ENCODE measurements at places on chromosomes 12 and 14.

- DNase-seq: no peak
Observed at GRCh38 chr12:118526255-118527095, 150.1 kb downstream of the SUDS3 start.

DNA sequence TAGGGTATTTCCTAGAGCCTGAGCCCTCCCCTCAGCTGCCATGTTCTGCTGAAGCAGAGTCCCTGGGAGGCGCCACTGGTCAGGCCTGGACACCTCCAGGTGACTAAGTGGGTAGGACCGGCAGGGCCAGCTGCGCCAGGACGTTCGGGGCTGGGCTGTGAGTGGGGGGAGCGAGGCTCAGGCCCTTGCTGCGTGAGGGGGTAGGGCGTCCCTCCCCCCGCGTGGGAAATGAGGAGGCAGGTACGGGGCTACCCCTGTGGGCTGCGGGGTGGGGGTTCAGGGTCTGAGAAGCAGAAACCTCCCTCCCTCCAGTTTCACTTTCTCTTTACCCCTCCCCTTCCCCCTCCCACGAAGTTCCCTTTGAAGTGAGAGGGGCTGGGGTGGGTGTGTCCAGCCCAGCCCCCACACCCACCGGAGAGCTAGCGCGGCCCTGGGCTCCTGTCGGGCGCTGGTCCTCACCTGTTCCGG is 22.1 kb upstream of the KIF26A start:
- DNase-seq: no peak

DNA sequence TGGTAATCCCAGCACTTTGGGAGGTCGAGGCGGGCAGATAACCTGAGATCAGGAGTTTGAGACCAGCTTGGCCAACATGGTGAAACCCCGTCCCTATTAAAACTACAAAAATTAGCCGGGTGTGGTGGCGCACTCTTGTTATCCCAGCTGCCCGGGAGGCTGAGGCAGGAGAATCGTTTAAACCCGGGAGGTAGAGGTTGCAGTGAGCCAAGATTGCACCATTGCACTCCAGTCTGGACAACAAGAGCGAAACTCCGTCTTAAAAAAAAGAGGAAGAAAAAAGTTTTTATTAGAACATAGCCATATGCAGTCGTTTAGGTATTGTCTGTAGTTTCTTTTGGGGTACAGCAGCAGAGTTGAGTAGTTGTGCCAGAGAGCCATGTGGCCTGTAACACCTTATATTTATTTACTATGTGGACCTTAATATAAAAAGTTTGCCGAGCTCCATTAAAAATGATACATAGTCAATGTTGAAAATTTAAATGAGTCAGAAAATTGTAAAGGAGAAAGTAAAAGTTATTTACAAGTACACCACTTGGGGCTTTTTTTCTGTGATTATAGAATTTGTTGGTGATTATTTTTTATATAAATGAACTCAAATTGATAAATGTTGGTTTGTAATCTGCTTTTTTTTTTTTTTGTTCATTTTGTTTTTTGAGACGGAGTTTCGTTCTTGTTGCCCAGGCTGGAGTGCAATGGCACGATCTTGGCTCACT is 2.2 kb downstream of the ADIPOR2 start:
- no peak for DNase-seq

- DNase-seq: peak; percentile 39
Observed at GRCh38 chr14:32201816-32202490, at the start of gene RNU6-7. Gene RNU6-7, plus strand, starts transcription at chr14:32202045.

- no peak for DNase-seq
Observed at GRCh38 chr14:23097786-23098185, 2.5 kb downstream of the C14orf119 start.

- no peak for DNase-seq
Observed at GRCh38 chr12:124190312-124191023, 104.4 kb upstream of the RFLNA start.

GRCh38 chr12:1885082-1885596 is 33.3 kb downstream of the CACNA2D4 start:
- DNase-seq: no peak

DNA sequence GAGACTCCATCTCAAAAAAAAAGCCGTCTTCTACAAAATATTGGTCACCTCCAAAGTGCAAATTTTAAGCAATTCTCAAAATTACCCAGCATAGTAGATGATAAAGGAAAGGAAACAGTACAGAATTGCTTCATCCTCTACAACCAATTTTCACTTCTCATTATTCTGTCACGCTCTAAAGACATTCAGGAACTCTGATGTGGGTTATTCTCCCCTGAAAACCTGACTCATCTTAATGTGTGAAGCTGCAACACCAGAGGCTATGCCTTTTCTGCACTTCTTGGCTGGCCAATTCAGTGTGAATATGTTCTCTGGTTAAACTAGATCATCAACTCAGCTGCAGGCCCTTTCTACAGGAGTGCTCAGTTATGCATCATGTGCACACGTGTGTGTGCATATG is 11.0 kb downstream of the PTGER2 start:
- DNase-seq: no peak

All from stimulated activated CD4-positive, alpha-beta T cell treated with anti-CD3 and anti-CD28 coated beads, Interleukin-1b, Interleukin-23, amount 100 ng/mL, for 1 hour (primary cell).